Cardiac muscle cell (in vitro differentiated cells and primary cell): ENCODE measurements at places on chromosomes 6 and 20. TPM values are rescaled to one million over a fixed set of nuclear protein-coding genes. Genes with fewer than 3 reads are reported as not detected.

DNA sequence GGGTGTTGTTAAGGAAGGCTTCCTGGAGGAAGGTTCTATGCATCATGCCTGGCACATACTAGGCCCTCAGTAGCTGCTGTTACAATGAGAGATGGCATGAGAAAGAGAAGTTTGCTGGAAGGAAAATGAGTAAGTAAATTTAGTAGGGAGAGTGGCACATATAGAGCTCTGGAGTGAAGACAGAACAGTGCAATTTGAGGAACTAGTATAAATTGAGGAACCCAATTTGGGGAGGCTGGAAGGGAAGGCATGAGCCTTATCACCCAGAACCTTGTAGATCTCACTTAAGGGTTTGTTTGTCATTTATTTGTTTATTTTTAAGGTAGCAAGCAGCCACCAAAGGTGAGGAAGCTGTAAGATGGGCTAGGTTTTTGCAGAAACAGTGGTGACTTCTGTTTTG lies 87.1 kb upstream of the SCGN start:
- DNase-seq = no peak
- H3K27me3 ChIP-seq = no peaks in the 10 kb centered on the region
- no peaks in the 10 kb centered on the region for H3K4me1 ChIP-seq
- no peaks in the 10 kb centered on the region for H3K36me3 ChIP-seq
- H3K27ac ChIP-seq = no peak overlapping the region
- no peak overlapping the region for H3K4me3 ChIP-seq

- H3K4me3 ChIP-seq = no peak overlapping the region
- no peaks in the 10 kb centered on the region for H3K36me3 ChIP-seq
- no peaks in the 10 kb centered on the region for H3K27me3 ChIP-seq
- H3K4me1 ChIP-seq = no peaks in the 10 kb centered on the region
- H3K27ac ChIP-seq = no peak overlapping the region
- DNase-seq = peak; percentile 48
These were observed 497.9 kb upstream of the JARID2 start for GRCh38 chr6:14747881-14748520.

GRCh38 chr6:118377711-118378414 lies 170.2 kb upstream of the PLN start:
- no peaks in the 10 kb centered on the region for H3K36me3 ChIP-seq
- H3K27me3 ChIP-seq = no peaks in the 10 kb centered on the region
- no peak for DNase-seq
- H3K4me3 ChIP-seq = no peak overlapping the region
- no peak overlapping the region for H3K27ac ChIP-seq

DNA sequence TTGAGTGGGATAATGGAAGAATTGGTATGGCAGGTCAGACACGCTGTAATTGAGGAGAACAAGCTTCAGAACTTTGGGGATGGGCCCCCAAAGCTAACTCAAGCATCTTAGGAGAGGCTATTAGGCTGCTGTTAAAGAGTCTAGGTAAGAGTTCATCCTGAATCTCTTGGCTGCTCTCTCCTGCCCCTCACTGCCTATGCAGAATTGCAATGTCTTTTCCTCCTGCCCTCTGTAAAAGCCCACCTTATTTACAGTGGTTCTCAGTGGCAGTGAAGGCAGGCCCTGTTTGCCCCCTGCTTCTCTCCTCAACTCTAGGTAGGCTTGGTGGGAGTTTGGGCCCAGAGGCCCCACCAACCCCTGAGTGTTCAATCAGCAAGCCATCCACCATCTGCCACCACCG lies 55.0 kb downstream of the LYRM2 start:
- H3K4me3 ChIP-seq = no peak overlapping the region
- peaks cover 5% of the 10 kb centered on the region for H3K4me1 ChIP-seq
- DNase-seq = no peak
- no peaks in the 10 kb centered on the region for H3K27me3 ChIP-seq
- H3K36me3 ChIP-seq = no peaks in the 10 kb centered on the region

GRCh38 chr6:113181164-113181563 lies 676.0 kb upstream of the MARCKS start:
- no peak for DNase-seq
- no peaks in the 10 kb centered on the region for H3K36me3 ChIP-seq
- H3K4me1 ChIP-seq = no peaks in the 10 kb centered on the region
- H3K27me3 ChIP-seq = no peaks in the 10 kb centered on the region
- no peak overlapping the region for H3K4me3 ChIP-seq

GRCh38 chr6:4510317-4510716 lies 265.9 kb upstream of the CDYL start:
- no peak overlapping the region for H3K27ac ChIP-seq
- H3K36me3 ChIP-seq = no peaks in the 10 kb centered on the region
- no peak overlapping the region for H3K4me3 ChIP-seq
- H3K27me3 ChIP-seq = no peaks in the 10 kb centered on the region
- DNase-seq = no peak
- H3K4me1 ChIP-seq = peaks cover 5% of the 10 kb centered on the region

GRCh38 chr20:36641506-36641843 lies 4.5 kb downstream of the SLA2 start:
- H3K4me3 ChIP-seq = no peak overlapping the region
- H3K4me1 ChIP-seq = no peaks in the 10 kb centered on the region
- no peak for DNase-seq
- H3K27ac ChIP-seq = no peak overlapping the region

DNA sequence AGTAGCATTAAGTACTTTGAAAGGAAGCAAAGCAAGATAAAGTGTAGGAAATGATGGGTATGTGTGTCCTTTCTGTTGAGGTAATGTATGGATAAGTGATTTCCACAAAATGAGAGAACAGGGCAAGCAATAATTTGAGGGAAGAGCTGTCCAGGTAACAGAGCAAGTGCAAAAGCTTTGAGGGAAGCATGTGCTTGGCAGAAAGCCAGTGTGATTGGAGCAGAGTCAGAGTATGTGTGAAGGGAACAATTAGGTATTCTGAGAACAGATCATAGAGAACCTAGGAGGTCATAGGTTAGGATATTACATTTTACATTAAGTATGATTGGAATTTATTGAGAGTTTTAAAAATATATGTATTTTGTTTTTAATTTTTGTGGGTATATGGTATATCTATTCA lies 30.2 kb upstream of the MAN1A1 start:
- no peaks in the 10 kb centered on the region for H3K27me3 ChIP-seq
- DNase-seq = no peak
- no peak overlapping the region for H3K4me3 ChIP-seq
- no peaks in the 10 kb centered on the region for H3K4me1 ChIP-seq
- no peaks in the 10 kb centered on the region for H3K36me3 ChIP-seq
- no peak overlapping the region for H3K27ac ChIP-seq

GRCh38 chr6:113936093-113936934 lies 34.6 kb downstream of the HDAC2 start:
- H3K4me3 ChIP-seq = no peak overlapping the region
- no peak overlapping the region for H3K27ac ChIP-seq
- H3K36me3 ChIP-seq = peaks cover 28% of the 10 kb centered on the region
- H3K27me3 ChIP-seq = no peaks in the 10 kb centered on the region
- DNase-seq = peak; percentile 76

GRCh38 chr6:70706491-70707123 lies 38.9 kb downstream of the SMAP1 start:
- H3K36me3 ChIP-seq = no peaks in the 10 kb centered on the region
- no peak overlapping the region for H3K27ac ChIP-seq
- peaks cover 9% of the 10 kb centered on the region for H3K4me1 ChIP-seq
- H3K4me3 ChIP-seq = no peak overlapping the region

- H3K36me3 ChIP-seq = no peaks in the 10 kb centered on the region
- H3K4me1 ChIP-seq = no peaks in the 10 kb centered on the region
- H3K27ac ChIP-seq = no peak overlapping the region
- no peak overlapping the region for H3K4me3 ChIP-seq
- no peak for DNase-seq
These were observed 173.2 kb downstream of the CDH26 start for GRCh38 chr20:60131375-60131774.

DNA sequence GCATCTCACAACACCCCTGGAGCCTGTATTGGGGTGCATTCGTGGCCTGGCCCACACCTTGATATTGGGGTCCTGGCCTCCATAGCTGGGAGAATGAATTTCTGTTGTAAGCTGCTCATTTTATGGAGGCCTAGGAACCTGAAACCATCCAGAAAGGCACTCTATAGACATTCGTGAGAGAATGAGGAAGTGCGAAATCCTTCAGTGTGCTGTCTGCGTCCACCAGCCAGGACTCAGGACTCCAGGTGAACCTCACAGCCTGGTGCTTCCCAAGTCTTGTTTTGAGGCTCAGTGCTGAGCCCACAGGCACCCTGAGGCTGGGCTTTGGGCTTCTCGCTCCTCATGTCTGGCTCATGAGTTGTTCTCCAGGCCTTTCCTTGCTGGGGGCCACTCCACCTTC lies 11.9 kb upstream of the RBBP8NL start:
- no peaks in the 10 kb centered on the region for H3K36me3 ChIP-seq
- H3K27ac ChIP-seq = no peak overlapping the region
- peaks cover under 1% of the 10 kb centered on the region for H3K4me1 ChIP-seq
- no peak for DNase-seq

Gene RSPH9
- total RNA-seq = 2.1 and 2.9 TPM in 2 replicates

Gene DNAH8
- total RNA-seq = not detected in 2 replicates

Gene WASF1
- total RNA-seq = 34.5 and 46.3 TPM in 2 replicates

Gene C6orf58
- not detected in 2 replicates for total RNA-seq

Gene FLRT3
- 2.5 and 3.2 TPM in 2 replicates for total RNA-seq

Gene LIN28B
- total RNA-seq = 9.8 and 18.6 TPM in 2 replicates

Gene BEND6
- 0.09 and 0.11 TPM in 2 replicates for total RNA-seq
